ENCODE measurements at places on chromosomes 7 and 10.

GRCh38 chr10:132266594-132267161 is 41.1 kb downstream of the STK32C start:
- no peak for DNase-seq

DNA sequence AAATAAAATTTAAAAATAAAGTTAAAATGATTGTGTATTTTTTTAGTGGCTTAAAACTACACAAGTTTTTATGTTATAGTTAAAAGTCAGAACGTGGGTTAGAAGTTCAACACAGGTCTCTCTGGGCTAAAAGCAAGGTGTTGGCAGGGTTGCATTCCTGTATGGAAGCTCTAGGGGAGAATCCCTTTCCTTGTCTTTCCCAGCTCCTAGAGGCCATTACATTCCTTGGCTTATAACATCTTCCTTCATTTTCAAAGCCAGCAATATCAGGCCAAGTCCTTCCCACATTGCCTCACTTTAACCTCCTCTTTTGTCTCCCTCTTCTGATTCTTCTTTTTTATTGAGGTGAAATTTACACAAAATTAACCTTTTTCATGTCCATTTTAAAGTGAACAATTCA is 52.4 kb upstream of the EEPD1 start:
- no peak for DNase-seq

- no peak for DNase-seq
These were observed 116.6 kb downstream of the DOCK1 start for GRCh38 chr10:127021801-127022200.

DNA sequence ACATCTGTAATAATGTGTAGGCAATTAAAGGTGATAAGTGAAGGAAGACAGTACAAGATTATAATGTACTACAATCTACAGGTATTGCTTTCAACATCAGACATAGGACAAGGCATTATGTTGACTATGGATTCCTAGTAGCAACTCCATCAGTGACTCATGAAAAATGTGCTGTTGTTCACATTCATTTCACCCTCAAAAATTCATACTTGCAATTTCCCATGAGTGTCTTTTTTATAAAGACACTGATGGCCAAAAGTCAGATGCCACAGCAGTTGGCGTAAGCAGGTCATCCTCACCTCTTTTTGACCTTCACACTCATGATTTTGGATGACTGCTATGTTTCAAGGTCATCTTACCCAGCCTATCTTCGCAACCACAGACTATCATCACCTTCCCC is 100.0 kb upstream of the AMPH start:
- no peak for DNase-seq

DNA sequence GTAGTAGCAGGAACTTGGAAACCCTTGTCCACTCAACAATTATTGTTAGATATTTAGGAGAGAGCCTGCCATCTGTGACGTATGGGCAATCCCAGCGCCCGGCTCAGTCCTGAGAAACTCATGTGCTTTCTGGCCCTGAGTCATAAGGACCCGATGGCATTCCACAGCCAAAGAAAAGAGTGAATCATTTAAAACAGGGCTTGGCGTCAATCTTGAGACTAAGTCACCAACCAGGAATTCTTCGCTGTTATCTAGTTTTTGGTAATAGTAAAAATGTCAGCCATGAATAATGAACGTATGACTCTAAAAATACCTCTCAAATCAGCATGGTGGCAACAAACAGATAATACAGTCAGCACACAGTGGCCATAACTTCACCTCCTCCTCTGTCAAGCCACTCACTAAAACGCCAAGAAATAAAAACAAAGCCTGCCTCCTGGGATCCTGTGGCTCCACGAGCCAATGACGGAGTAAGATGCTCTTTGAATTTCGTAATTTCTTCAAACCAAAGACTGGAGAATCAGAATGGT is 140.8 kb downstream of the ADAM12 start:
- no peak for DNase-seq

- no peak for DNase-seq
These were observed 419.9 kb upstream of the PCDH15 start for GRCh38 chr10:55220975-55221374.

GRCh38 chr7:47720141-47720906 is 138.4 kb upstream of the TNS3 start:
- no peak for DNase-seq

GRCh38 chr7:88072715-88073055 is 138.6 kb downstream of the ADAM22 start:
- no peak for DNase-seq

DNA sequence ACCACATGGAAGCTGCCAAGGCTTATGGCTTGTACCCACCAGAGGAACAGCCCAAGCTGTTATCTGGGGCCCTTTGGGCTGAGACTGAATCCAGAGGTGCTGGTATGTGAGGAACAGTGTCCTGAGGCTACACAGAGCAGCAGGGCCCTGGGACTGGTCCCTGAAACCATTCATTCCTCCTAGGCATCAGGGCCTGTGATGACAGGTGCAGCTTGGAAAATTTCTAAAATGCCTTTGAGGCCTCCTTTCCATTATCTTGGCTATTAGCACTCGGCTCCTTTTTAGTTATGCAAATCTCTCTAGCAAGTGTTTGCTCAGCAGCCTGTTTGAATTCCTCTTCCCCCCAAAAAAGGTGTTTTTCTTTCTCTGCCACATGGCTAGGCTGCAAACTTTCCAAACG is 1151.7 kb upstream of the LRRN3 start:
- DNase-seq = no peak

DNA sequence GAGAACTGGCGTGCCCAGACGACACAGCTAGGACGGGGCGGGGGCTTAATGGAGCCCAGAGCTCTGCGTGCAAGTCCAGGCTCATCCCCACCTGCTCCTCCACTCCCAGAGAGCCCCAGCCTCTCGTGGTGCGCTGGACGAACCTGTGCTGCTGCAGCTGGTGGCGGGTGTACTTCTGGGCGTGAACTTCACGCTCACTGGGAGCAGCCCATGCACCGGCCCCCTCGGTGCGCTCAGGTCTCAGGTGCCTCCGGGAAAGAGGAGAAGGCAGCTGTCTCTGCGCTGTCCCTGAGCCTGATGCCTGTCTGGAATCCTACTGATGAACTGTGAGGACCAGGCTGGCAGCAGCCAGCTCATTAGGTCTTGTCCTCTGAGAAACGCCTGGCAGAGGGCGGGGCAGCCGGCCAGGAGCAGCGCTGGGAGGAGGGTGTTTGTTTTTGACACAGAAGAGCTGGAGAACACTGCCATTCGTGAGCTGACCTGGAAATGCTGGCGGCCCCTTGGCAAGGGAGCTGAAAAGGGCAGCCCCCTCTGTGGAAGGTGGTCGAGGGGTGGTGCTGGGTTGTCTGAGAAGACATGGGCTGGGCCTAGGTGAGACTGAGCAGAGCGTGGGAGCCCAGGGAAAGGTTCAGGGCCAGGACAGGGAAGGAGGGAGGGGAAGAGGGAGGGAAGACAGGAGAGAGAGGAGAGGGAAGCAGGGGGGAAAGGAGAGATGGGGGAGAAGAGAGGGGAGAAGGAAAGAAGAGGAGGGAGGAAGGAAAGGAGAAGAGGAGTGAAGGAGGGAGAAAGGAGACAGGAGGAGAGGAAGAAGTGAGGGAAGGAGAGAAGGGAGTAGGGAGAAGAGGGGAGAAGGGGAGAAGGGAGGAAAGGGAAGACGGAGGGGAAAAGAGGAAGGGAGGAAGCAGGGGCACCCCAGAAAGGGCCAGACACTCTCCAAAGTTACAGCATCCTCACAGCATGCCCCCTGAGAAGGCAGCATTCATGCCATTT is 53.5 kb upstream of the TNS3 start:
- DNase-seq = no peak

GRCh38 chr7:68009716-68010115 is 1013.1 kb downstream of the TYW1 start:
- DNase-seq = no peak

- DNase-seq = no peak
These were observed 8.6 kb downstream of the VIM start for GRCh38 chr10:17236468-17237148.

DNA sequence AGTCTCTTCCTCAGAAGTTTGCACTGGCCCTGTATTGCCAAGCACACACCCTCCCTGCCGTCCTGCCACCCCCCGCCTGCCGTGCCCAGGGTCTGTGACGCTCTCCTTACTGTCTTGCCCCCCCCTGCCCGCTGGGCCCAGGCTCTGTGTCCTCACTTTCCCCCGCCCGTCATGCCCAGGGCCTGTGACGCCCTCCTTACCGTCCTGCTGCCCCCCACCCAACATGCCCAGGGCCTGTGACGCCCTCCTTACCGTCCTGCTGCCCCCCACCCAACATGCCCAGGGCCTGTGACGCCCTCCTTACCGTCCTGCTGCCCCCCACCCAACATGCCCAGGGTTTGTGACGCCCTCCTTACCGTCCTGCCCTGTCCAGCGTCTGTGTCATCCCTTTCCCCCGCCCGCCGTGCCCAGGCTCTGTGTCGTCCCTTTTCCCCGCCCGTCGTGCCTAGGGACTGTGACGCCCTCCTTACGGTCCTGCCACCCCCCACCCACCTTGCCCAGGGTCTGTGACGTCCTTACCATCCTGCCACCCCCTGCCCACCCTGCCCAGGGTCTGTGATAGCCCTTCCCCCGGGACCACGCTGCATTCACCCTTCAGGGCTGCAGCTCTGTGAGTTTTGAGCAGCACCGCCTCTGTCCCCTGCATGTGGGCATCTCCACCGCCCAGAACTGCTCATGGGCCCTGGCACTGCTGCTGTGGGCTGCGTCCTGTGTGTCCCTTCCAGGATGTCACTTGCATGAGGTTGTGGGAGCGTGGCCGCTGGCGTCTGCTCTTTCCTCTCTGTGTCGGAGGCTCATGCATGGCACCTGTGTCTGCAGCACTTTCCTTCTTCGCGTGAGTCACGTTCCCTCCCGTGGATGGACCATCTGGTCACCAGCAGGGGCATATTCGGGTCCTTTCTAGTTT is 19.3 kb upstream of the PRKAR1B start:
- no peak for DNase-seq

- no peak for DNase-seq
These were observed 127.8 kb downstream of the ICA1 start for GRCh38 chr7:8134089-8134733.

DNA sequence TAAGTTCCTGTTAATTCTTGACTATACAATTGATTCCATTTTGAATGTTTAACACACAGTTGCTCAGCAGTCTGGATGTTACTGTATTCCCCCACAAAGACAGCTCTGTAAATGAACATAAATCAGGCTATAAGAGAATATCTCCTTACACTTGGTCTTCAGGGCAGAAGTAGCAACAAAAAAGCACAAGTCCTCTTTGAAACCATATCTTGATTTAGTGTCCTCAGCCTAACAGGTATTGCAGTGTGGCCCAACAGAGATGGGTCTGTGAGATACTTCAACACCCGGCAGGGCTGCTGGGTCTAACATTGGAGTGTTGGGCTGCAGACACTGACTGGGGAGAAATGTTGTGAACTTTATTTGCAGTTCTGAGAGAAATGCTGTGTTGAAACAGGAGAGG is 75.8 kb downstream of the CUL1 start:
- DNase-seq = no peak

DNA sequence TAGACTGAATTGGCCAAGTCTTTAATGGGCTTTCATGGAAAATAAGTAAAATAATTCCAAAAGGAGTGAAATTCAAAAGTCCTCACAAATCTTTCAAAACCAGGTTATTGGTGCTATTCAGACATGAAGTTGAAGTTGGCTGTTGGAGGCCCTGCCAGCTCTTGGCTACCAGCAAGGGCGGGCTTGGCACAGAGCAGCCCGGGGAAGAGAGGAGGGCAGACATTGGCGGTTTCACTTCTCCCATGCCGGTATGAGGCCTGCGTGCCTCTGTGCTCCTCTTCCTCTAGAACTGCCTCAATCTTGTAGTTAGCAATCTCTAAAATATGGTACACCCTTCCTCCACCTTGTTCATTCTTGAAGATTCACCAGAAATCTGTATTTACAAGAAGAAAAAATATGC is 16.4 kb upstream of the NPS start:
- DNase-seq = no peak

GRCh38 chr10:95303535-95303934 is 12.7 kb upstream of the PDLIM1 start:
- DNase-seq = no peak

DNA sequence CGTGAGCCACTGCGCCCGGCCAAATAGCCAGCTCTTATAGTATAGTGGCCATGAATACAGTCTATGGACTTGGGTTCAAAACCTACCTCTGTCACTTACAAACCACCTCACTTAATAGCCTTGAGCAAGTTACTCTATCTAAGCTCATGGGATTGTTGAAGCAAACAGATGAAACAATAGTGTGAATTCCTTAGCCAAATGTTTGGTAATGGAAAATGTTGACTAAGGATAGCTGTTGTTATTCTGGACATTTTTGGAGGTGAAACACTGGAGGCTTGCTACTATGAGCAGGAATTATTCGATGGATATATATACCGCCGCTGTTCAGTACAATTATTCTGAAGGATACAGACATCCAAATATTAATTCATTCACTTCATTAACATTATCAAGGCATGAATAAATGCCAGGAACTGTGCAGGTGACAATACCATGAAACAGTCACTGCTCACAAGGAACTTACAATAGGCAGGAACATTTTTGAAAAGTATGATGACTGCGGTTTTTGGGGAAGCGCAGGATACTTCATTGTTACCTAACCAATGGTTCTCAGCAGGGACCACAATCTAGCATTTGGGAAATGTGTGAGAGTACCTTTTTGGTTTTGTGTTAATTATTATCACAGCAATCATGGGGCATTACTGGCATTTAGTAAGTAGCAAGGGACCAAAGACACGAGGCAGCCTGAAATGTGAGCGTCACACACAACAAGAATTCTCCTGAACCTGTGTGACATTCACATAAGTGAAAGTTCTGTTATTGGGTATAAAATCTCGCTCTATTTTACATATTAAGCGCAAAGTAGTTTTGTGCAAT is 55.7 kb downstream of the CUBN start:
- no peak for DNase-seq

DNA sequence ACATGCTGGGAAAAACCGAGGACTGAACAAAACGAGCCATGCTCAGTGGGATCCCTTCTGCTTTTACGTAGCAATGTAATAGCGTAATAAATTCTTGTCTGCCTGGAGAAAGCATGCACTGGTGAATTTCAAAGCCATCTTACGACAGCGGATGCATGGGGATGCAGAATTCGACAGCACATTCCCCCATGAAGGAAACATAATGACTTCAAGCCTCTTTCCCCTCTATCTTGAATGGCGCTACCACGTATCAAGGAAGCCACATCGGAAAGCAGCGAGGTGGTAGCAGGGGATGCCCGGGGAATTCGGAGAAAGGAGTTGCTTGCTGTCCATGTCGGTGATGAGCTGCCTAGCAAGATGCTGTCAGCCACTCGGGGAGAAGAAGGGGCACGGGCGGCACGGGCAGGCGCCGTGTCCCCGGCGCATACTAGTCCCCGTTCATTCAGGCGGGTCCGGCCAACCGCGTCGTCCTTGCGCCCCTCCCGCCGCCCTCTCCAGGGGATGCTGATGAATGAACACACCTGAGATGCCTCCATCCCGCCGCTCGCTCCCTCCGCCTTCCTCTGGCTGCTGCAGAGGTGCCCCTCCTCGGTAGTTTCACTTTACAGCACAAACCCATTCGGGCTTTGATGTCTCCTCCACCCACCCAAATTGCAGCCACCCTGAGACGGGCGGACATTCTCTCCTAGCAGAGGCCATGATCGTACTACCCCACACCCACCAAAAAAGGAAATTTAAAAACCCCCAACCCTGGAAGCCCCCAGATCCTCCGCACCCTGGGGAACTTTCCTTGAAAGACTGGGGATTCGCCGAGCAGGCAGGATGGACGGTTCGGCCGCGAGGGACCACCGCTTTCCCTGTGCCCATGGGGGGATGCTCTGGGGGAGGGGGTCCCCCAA is 644 bp downstream of the SORBS1 start:
- DNase-seq = peak; percentile 20

- DNase-seq = no peak
These were observed 139.9 kb upstream of the ZNF438 start for GRCh38 chr10:31171402-31172083.
